ENCODE measurements at places on chromosomes 3 and 15.
A peak's percentile ranks its signal among the peaks of the same experiment; 100 is the strongest.

- no peak for DNase-seq
Measured at GRCh38 chr3:126734106-126734723, 30.2 kb downstream of the CHCHD6 start.

GRCh38 chr3:11275926-11276325 is 3.7 kb downstream of the ATG7 start:
- DNase-seq: no peak

- no peak for DNase-seq
Measured at GRCh38 chr3:156181509-156181908, 61.1 kb downstream of the KCNAB1 start.

DNA sequence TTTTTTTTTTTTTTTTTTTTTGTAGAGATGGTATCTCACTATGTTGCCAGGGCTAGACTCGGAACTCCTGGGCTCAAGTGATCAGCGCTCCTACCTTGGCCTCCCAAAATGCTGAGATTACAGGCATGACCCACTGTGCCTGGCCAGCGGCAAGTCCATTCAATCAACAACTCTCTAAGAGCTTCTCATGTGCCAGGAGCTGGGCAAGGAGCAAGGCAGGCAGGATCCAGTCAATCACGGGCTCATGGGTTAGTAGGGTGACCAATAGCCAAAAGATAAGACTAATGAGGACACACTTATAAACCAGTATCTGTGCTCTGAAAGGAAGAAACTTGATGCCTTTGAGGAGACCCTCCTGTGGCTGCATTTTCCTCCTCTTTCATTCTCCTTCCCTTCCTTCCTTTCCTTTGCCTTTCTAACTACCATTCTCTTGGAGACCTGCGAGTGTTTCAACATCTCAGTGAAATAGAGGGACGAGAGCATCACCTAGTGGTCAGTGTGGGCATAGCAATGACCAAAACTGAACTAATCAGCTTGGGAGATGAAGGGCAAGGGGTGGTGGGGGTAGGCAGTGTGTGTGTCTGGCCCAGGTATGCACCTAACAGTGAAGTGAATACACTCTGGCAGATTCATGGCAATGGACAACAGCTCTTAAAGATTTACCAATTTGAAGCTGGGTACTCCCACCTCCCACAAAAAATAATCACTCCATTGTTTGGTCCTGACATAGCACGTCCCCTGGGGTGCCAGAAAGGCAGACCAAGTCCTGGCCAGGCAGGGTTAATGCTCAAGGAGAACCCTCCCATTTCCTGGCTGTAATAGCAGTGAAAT is 6.3 kb downstream of the RPP25 start:
- DNase-seq: peak; percentile 55

- no peak for DNase-seq
Measured at GRCh38 chr3:140288595-140288994, 353.6 kb downstream of the CLSTN2 start.
